ENCODE measurements at places on chromosomes 16 and 17. TPM values are rescaled to one million over a fixed set of nuclear protein-coding genes. Genes with fewer than 3 reads are reported as not detected.

Gene PYY
- polyA plus RNA-seq, result not detected

Gene HP
- 0.68 TPM for polyA plus RNA-seq

Gene HOXB7
- polyA plus RNA-seq, result 34.9 TPM

Gene CLEC3A
- polyA plus RNA-seq, result not detected

Gene TNFRSF17
- not detected for polyA plus RNA-seq

Gene IFT20
- polyA plus RNA-seq, result 64.3 TPM

Gene ABCC12
- polyA plus RNA-seq, result not detected

Gene DDX28
- polyA plus RNA-seq, result 10.1 TPM

Gene SOX9
- 24.5 TPM for polyA plus RNA-seq

Gene ABI3
- 4.1 TPM for polyA plus RNA-seq

Gene RNF43
- 0.78 TPM for polyA plus RNA-seq

Gene EVI2B
- polyA plus RNA-seq, result 3.1 TPM

DNA sequence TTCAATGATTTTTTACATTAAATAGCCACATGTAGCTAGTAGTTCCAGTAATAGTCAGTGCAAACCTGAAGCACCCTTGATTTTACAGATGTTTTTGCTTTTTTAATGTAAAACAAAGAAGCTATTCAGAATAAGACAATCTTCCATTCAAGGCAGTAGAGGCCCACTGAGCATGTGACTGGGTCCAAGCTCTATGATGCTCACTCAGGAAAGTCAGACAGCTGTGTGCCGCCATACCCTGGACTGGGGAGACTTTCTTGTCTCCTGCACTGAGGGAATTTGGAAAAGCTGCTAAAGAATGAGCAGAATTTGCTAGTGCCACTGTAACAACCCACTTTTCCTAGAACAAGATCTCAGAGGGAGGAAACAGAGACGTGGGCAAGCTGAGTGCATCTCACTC, 11.5 kb downstream of the CENPN start:
- no peak for DNase-seq

DNA sequence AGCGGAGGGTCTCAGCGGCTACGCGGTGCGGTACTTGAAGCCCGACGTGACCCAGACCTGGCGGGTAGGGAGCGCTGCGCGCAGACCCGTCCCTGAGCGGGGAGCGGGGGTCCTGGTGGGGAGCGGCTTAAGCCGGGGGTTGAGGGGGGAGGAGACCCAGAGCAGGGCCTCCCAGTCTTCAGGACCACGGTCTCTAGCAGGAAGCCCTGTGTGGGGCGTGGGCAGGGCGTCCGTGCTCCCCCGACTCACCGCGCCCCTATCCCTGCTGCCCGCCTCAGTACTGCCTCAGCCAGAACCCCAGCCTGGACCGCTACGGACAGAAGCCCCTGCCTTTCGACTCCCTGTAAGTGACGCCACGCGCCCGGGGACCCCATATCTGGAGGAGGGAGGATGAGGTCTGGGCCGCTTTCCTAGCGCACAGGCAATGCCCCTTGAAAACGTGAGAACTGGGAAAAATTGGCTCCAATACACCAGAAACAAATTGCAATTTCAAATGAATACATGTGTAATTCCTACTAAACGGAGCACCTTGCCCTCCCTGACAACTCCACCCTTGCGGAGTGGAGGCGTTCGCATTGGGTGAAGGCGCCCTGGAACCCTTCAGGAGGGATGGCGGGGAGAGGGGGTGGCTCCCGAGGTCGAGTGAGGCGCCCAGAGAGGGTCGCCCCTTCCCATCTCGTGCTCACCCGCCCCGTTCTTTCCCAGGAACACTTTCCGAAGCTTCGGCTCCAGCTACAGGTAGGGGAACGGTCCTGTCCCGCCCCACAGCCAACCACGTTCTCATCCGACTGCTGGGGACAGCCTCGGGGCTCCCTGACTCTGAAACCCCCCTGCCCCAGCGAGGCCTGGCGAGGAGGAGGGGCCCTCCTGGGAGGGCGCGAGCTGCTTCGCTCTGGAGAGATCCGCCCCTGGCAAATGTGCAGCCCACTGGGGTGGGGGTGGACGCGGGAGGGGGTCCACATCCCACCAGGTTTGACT, 14.6 kb upstream of the CNGB1 start:
- DNase-seq, result no peak

DNA sequence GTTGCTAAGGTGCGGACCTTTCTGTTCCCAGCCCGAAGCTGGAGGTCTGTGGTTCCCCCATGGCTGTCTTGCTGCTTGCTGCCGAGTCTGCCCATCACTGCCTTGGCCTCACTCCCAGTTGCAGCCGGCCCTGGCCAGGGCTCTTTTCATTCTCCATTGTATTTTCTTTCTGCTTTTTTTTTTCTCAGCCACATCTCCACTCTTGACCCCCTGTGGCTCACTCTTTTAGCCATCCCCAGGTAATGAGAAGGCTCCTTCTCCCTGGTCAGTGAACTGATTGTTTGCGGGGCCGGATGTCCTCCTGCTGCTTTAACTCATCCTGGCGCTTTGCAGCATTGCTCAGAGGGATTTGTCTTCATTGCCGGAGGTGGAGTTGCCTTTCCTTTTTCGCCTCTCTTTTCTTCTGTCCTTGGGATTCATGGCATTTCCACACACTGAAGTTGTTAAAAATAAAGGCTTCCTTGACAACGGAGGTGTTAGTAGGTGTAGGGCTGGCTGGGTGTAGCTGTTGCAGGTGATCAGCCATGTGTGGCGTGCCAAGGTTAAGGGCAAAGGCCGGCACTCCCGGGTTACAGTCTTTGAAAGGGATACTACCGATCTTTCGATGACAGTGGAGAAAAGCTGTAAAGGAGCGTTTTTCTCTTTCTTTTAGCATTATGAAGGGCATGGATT, 34.1 kb downstream of the MAP2K6 start:
- DNase-seq, result peak; percentile 30

- DNase-seq, result no peak
Observed at GRCh38 chr16:28932339-28933141, 769 bp downstream of the CD19 start.

- DNase-seq, result no peak
Observed at GRCh38 chr16:3726021-3726687, 8.8 kb upstream of the TRAP1 start.

DNA sequence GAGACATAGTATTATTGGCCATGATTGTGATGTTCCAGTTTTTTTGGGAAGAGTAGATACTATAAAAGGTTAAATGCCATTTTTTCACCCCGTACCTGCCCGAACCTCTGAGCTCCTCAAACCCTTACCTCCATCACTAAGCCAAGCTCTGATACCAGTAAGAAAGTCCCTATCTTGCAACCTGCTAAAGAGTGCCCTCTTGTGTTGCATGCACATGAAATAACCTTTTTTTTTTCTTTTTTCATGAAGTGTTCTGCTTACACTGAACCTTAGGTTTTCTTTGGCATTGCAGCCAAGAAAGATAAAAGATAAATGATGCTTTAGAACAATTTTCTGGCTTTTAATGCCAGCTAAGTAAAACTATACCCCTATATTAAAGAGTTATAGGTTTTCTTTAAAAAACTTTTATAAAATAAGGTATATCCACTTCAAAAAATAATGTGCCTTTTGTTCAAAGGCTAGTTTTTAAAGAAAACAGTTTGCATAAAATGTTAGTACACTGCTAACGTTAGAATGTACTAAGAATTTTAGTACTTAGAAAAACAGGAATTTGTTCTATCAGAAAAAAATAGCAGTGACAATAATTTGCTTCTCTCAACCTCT, 295.3 kb upstream of the PMFBP1 start:
- DNase-seq, result peak; percentile 20

DNA sequence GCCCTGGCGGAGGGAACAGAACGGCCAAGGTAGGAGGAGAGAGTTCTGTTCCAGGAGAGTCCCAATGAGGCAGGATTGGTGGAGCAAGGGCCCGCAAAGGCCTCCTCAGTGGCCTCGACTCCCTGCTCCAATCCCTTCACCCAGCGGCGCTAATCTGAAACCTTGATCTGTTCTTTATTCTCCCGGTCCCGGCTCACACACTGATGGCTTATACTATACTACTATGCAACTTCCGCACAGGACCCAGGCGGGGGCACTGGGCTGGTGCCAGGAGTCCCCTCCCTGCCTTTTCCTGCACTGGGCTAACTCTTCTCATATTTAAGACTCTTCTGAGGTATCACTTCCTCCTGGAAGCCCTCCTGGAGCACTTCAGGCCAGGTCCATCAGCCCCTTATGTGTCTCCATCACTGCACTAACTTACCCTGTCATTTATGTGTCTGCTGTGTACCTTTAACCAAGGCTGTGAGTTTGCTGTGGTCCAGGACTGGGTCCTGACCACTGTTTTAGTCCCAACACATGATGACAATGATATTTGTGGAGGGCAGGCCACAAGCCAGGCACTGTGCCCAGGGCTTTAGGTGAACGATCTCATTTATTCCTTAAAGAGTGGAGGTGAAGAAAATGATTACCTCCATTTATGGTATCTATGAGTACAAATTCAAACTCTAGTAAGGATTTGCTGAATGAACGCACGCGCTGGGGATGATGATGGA, 6.8 kb downstream of the CCDC102A start:
- DNase-seq, result no peak

GRCh38 chr17:4938688-4939545, 929 bp downstream of the SLC25A11 start:
- no peak for DNase-seq

GRCh38 chr16:82834151-82834815, 207.5 kb downstream of the CDH13 start:
- no peak for DNase-seq

DNA sequence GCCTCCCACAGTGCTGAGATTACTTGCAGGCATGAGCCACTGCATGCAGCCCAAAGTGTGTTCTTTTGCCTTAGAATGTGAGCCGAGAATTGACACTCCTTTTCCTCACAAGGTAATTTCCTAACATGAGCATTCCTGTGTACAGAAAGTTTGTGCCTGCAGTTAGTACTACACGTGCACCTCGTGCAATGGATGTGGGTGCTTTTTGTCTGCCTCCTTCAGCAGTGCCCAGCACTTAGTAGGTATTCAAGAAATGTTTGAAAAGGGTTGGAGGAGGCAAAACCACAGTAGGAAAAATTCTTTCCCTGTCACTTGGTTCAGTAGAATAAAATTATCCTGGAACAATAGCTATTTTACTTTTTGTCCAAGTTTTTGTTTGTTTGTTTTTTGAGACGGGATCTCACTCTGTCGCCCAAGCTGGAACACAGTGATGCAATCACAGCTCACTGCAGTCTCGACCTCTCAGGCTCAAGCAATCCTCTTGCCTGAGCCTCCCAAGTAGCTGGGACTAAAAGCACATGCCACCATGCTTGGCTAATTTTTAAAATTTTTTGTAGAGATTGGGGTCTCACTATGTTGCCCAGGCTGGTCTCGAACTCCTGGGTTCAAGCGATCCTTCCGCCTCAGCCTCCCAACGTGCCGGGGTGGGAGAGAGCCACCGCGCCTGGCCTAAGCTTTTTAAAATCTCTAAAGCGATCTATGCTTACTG, 2.4 kb downstream of the NDE1 start:
- no peak for DNase-seq

DNA sequence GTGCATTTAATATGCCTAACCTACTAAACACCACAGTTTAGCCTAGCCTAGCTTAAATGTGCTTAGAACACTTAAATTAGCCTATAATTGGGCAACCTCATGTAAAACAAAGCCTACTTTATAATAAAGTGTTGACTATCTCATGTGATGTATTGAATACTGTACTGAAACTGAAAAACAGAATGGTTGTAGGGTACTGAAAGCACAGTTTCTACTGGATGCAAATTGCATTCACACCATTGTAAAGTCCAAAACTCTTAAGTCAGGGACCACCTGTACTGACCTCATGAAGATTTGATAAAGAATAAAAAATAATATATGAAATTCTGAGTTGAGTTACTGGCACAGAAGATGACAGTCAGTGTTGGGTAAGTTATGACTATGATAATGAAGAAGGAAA, 625.4 kb upstream of the SOX9 start:
- no peak for DNase-seq

DNA sequence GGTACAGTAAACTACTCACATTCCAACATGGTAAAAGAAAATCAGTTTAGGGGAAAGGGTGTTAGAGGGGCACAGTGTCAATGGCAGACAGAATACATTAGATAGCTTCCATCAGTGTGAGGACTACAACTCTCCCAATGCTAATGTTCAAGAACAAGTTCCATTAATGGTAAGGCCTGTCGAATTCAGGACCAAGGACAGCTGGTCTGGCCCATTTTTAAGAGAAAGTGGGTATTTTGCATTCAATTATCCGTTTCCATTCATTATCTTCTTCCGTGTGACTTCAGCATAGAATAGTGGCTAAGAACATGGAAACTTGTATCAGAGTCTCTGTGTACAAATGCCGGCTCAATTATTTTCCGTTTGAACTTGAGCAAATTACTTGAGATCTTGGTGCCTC, 98.4 kb downstream of the XYLT1 start:
- DNase-seq, result no peak

DNA sequence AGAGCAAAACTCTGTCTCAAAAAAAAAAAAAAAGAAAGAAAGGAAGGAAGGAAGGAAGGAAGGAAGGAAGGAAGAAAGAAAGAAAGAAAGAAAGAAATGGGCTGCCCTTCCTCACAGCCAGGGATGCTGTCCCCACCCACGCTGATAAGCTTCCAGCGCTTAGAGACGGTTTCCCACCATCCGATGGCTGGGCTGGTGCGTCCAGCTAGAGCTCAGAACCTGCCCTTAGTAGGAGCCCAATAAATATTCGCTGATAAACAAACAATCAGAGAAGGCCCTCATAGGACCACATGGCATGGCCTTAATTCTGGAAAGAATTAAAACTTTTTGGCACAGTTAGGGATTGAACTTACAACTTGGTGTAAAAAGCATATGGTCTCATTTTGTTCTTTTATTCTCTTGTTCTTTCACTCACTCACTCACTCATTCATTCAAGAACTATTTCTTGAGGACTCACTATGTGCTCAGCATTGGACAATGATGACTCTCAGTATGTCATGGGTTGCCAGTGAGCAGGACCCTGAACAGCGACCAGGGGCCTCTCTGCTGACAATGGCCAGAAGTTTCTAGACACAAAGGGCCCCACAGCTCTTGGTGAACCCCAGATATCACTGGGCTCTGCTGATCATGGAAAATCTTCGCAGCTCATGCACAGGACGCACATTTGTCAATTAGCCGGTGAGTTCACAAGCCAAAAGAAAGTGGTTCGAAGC, 32.5 kb upstream of the TNRC6C start:
- DNase-seq, result no peak

DNA sequence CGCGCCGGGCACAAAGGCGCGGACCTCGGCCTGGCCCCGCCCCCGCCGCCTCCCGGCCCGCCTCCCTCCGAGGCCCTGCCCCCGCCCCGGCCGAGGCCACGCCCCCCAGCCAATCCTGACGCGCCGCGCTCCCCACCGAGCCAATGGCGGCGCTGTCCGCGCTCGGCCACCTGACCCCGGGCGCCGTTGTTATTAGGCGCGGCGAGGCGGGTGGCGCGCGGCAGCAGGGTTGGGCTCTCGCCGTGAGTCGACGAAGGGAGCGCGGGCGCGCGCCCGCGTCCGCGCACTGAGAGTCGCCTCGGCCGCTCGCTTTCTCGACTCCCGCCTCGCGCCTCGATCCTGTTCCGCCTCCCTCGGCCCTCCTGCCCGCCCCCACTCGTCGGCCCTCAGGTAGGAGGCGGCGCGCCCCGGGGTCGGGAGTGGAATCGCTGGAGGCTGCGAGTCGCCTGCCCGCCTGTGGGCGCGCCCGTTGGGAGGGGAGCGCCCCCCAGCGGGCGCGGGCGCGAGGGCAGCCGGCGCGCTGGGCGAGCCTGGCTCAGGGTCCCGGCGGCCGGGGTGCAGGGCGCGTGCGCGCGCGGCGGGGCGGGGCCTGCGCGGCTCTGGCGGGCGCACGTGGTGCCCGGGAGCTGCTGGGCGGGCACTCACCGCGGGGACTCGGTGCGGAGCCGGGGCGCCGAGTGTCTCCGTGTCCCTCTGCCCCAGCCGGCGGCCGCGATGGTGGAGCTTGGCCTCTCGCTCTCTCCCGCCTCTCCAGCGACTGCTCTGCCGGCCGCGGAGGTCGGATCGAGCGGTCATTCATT, 405 bp upstream of the CBLN1 start:
- peak; percentile 61 for DNase-seq

All from left renal pelvis (tissue), 4 donors.